Ovary (tissue), 10 donors: ENCODE measurements at places on chromosomes 4 and X. TPM values are rescaled to one million over a fixed set of nuclear protein-coding genes. Genes with fewer than 3 reads are reported as not detected.

GRCh38 chr4:105461621-105462382 lies 12.1 kb downstream of the PPA2 start:
- no peak overlapping the region for H3K4me3 ChIP-seq
- H3K4me1 ChIP-seq: no peaks in the 10 kb centered on the region
- no peak for DNase-seq
- no peaks in the 10 kb centered on the region for H3K27me3 ChIP-seq

GRCh38 chr4:75172551-75172950 lies 239.6 kb downstream of the PARM1 start:
- no peaks in the 10 kb centered on the region for H3K4me1 ChIP-seq
- H3K36me3 ChIP-seq: no peaks in the 10 kb centered on the region
- H3K27me3 ChIP-seq: no peaks in the 10 kb centered on the region
- no peak overlapping the region for H3K27ac ChIP-seq
- DNase-seq: no peak
- no peak overlapping the region for H3K4me3 ChIP-seq

DNA sequence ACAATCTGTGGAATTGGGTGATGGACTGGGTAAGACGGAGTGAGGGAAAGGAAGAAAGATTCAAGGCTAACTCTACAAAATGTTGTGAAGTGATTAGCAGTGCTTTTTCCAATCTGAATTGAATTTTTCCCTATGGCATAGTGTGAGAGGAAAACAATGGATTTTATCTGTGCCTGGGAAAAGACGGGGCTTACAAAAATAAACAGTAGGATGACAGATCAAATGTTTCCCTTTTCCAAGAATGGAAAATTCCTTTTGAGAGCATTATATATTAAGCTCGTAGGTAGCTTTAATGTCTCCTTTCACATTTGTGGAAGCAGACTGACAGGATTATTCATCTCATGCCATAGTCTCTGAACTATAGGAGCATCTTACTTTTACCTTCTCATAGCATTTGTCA lies 27.8 kb downstream of the ATP11C start:
- no peaks in the 10 kb centered on the region for H3K27me3 ChIP-seq
- H3K4me1 ChIP-seq: no peaks in the 10 kb centered on the region
- no peak overlapping the region for H3K4me3 ChIP-seq

GRCh38 chr4:176404621-176405020 lies 84.9 kb downstream of the SPCS3 start:
- H3K36me3 ChIP-seq: no peaks in the 10 kb centered on the region
- no peaks in the 10 kb centered on the region for H3K27me3 ChIP-seq
- H3K27ac ChIP-seq: no peak overlapping the region
- no peaks in the 10 kb centered on the region for H3K4me1 ChIP-seq

GRCh38 chrX:18377796-18378195 lies 23.3 kb upstream of the SCML2 start:
- H3K27ac ChIP-seq: no peak overlapping the region
- H3K4me1 ChIP-seq: no peaks in the 10 kb centered on the region
- no peak overlapping the region for H3K4me3 ChIP-seq
- H3K36me3 ChIP-seq: no peaks in the 10 kb centered on the region

DNA sequence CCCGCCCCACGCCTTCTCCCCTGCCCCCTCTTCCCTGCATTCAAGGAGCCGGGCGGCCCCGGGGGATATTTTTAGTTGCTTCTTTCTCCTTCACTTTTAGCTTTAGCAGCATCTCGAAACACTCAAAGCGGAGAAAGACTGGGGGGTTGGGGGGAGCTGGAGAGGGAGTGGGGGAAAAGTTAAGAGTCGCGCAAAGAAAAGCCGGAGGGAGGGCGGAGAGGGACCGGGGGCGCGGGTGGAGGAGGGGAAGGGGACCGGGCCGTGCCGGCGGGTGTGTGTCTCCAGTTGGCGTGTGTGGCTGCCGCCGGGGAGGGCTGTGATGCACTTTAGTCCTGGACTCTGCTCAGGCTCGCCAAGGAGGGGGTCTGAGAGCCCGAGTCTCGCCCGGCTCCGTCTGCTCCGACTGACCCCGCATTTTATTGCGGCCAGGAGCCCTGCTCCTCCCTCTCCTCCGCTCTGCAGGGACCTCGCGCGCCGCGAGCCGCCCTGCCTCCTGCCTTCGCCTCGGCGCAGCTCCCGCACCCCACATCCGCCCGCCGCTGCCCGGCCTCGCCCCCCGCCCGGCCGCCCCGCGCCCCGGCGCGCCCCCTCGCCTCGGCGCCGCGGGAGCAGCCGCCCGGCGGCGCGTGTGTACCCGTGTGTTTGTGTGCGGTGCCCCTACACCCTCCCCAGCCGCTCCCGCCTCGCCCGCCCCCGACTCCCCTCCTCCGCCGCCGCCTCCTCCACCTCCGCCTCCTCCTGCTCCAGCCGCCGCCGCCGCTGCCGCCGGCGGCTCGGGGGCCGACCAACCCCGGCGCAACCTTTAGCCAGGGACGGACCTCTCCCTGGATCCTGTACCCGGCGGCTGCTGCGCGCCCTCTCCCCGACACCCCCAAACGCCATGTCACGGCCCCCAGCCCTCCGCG lies 1.4 kb downstream of the ZNF827 start:
- DNase-seq: peak; percentile 79
- H3K36me3 ChIP-seq: no peaks in the 10 kb centered on the region
- H3K27me3 ChIP-seq: no peaks in the 10 kb centered on the region

DNA sequence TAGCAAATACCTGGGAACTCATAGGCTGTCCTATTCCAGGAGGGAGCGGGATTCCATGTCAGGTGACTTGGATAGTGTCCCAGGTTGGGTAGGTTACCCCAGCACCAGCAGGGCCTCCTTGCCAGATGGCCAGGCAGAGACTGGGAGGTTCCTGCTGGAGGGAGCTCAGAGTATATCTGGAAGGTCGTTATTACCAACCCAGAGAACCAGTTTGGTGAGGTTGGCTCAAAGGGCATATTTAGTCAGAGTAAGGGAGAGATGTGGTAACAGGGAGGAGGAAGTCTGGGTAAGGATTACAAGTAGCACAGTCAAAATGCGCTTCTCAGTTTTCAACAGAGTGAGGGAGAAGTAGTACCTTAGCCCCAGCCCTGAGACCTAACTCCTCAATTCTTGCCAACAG lies 53.3 kb upstream of the LNX1 start:
- H3K36me3 ChIP-seq: no peaks in the 10 kb centered on the region
- no peaks in the 10 kb centered on the region for H3K4me1 ChIP-seq
- no peak overlapping the region for H3K4me3 ChIP-seq
- H3K27me3 ChIP-seq: no peaks in the 10 kb centered on the region

DNA sequence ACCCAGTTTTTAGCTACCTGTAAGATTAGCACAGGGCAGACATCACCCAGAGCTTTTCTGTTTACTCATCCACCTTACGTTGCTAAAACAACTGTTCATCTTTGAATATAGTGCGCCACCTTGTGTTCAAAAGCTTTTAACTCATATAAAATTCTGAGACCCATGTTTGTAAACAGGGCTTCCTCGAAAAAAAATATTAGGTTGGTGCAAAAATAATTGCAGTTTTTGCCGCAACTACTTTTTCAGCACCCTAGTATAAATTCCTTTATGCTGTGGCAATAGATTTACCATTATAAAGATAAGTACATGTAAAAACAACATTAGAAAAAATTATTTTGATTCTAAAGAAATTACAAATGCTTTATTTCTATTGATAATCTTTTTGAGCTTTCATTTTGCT lies 147.9 kb downstream of the LRBA start:
- H3K4me1 ChIP-seq: no peaks in the 10 kb centered on the region
- no peak overlapping the region for H3K4me3 ChIP-seq
- no peak for DNase-seq
- H3K36me3 ChIP-seq: no peaks in the 10 kb centered on the region
- no peaks in the 10 kb centered on the region for H3K27me3 ChIP-seq
- no peak overlapping the region for H3K27ac ChIP-seq

GRCh38 chrX:118965395-118965794 lies 9.0 kb upstream of the LONRF3 start:
- DNase-seq: no peak
- no peaks in the 10 kb centered on the region for H3K27me3 ChIP-seq
- H3K4me3 ChIP-seq: no peak overlapping the region
- H3K36me3 ChIP-seq: no peaks in the 10 kb centered on the region

GRCh38 chr4:150999086-150999485 lies 16.0 kb downstream of the LRBA start:
- no peaks in the 10 kb centered on the region for H3K4me1 ChIP-seq
- no peak overlapping the region for H3K27ac ChIP-seq

DNA sequence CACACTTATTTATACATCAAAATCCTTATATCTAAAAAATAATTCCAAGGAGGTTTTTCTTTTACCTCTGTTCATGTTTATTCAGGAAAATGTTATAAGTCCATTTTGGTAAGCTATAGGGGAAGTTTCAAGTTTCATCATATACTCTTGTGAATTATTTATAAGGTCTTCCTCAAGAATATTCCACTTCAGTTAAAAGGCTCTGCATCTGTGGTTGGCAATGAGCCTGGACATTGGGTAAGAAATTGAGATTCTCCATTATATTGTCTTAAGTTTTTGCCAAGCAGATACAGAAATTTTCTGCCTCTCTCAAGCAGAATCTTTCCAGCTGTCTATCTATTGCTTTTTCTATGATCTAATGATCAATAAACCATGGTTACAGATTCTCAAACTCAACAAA lies 641.9 kb downstream of the NLGN4X start:
- no peak for DNase-seq
- no peaks in the 10 kb centered on the region for H3K4me1 ChIP-seq

DNA sequence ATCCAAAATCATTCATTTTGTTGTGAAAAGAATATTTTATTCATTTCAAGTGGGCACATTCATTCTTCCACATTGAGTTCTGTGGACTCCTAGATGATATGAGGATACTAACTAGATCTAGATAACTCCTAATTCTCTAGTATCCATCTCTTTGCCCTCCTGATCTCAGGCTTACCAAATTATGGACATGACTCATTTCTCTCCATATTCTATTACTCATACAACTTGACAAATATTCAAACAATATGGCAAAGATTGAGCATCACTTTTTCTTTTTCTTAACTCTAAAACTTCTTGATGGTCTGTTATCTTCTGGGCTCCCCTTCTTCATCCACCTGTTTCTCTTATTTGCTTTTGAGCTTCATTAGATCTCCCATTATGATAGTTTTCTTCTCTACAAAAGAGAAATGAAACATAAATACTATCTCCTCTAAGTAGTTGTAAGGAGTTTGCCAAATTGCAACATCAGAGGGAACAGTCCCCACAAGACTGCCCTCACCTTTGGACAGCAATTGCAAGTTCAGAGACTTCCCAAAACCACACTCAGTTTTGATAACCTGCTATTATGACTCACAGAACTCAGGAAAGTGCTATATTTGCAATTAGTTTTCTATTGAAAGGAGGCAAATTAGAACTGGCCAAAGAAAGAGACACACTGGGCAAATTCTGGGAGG lies 422.9 kb downstream of the SPRY1 start:
- H3K36me3 ChIP-seq: no peaks in the 10 kb centered on the region
- no peak overlapping the region for H3K27ac ChIP-seq
- H3K4me1 ChIP-seq: no peaks in the 10 kb centered on the region
- no peak for DNase-seq

DNA sequence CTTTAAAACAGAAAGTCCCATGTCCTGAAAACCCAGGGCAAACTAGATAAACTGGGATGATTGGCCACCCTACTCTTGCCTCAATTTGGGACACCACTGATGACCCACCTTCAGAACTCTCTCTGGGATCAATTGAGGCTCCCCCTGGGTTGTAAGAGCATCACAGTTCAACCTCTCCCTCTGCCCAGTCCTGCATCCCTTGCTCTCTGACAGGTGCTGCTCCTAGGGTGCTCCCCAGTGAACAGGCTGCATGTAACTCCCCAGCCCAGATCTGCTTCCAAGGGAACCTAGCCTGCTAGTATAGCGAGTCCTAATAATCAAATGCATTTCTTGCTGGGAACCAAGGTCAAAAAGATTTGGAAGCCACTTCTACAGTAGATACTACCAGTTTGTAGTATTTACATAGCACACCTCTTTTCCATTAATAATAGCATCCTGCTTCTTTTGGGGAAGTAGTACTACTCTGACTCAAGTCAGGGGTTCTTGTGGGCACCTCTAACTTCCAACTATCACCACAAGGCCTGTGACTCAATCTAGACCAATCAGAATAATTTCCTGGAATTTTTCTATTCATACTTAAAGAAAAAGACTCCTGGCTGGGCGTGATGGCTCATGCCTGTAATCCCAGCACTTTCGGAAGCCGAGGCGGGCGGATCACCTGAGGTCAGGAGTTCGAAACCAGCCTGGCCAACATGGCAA lies 42.1 kb upstream of the SPINK2 start:
- no peaks in the 10 kb centered on the region for H3K36me3 ChIP-seq
- H3K27me3 ChIP-seq: no peaks in the 10 kb centered on the region
- no peak for DNase-seq
- H3K27ac ChIP-seq: no peak overlapping the region
- H3K4me3 ChIP-seq: no peak overlapping the region

DNA sequence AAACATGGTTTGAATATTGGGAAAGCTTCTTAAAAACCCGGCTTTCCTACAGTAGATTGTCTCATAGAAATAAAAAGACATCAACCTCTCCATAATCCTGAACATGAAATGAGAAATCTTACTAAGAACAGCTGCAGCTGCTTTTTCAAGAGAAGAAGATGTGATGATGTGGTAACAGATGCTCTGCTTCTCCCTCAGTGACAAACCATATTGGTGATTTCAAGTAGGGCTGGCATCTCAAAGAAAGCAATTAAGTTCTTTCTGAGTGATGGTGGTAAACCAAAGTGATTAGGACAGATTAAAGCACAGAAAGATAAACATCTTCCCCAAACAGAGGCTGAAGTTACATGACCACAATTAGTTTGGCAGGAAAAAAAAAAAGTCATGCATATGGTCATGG lies 1477.7 kb downstream of the RAPGEF2 start:
- no peak overlapping the region for H3K4me3 ChIP-seq
- H3K4me1 ChIP-seq: no peaks in the 10 kb centered on the region
- DNase-seq: no peak
- H3K27ac ChIP-seq: no peak overlapping the region
- H3K36me3 ChIP-seq: no peaks in the 10 kb centered on the region

GRCh38 chr4:169225058-169225751 lies 45.6 kb downstream of the SH3RF1 start:
- no peak overlapping the region for H3K4me3 ChIP-seq
- H3K36me3 ChIP-seq: no peaks in the 10 kb centered on the region
- no peaks in the 10 kb centered on the region for H3K27me3 ChIP-seq
- no peak for DNase-seq

DNA sequence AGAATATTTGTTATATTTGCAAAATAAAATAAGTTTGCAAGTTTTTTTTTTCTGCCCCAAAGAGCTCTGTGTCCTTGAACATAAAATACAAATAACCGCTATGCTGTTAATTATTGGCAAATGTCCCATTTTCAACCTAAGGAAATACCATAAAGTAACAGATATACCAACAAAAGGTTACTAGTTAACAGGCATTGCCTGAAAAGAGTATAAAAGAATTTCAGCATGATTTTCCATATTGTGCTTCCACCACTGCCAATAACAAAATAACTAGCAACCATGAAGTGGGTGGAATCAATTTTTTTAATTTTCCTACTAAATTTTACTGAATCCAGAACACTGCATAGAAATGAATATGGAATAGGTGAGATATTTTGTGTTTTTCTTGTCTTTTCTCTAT lies at the start of gene AFP:
Gene AFP, plus strand, starts transcription at position 238 of the 400 bp plus-strand sequence. Its CDS starts 42 bp downstream, at position 280.
- H3K36me3 ChIP-seq: no peaks in the 10 kb centered on the region
- no peaks in the 10 kb centered on the region for H3K27me3 ChIP-seq
- no peak within 1 kb of the TSS for H3K4me3 ChIP-seq
- no peaks in the 10 kb centered on the region for H3K4me1 ChIP-seq
- no peak for DNase-seq

- no peaks in the 10 kb centered on the region for H3K27me3 ChIP-seq
- DNase-seq: no peak
- no peaks in the 10 kb centered on the region for H3K36me3 ChIP-seq
- H3K4me1 ChIP-seq: no peaks in the 10 kb centered on the region
These were observed 60.0 kb downstream of the PDHA1 start for GRCh38 chrX:19403696-19404095.

Gene CTAG1A
- total RNA-seq: not detected

Gene HTN3
- not detected for total RNA-seq

Gene OPN1MW
- total RNA-seq: not detected

Gene GRID2
- total RNA-seq: 2.6 TPM
